ENCODE measurements at places on chromosomes 2 and 18.

GRCh38 chr2:24456599-24457556 is 34.2 kb upstream of the NCOA1 start:
- DNase-seq: no peak

- DNase-seq: no peak
Observed at GRCh38 chr2:233448220-233448559, 93.9 kb downstream of the DGKD start.

- no peak for DNase-seq
Observed at GRCh38 chr2:9463698-9464034, 10.7 kb upstream of the IAH1 start.

DNA sequence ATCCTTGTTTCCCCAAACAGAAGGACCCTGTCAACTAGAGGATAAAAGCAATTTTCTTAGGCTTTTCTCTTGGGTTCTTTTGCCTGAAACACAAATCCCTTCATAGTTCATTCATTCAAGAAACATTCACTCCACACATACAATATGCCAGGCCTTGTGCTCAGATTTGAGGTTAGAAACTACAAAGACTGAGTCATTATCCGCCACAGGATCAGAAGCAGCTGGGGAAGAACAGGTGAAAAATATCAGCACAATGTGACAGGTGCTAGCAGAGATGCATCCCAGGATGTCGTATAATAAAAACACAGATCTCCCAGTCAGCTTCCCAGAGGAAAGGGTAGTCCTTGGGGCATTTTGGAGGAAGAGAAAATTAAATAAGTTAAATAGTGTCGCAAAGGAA is 172.4 kb downstream of the LRATD1 start:
- DNase-seq: no peak

DNA sequence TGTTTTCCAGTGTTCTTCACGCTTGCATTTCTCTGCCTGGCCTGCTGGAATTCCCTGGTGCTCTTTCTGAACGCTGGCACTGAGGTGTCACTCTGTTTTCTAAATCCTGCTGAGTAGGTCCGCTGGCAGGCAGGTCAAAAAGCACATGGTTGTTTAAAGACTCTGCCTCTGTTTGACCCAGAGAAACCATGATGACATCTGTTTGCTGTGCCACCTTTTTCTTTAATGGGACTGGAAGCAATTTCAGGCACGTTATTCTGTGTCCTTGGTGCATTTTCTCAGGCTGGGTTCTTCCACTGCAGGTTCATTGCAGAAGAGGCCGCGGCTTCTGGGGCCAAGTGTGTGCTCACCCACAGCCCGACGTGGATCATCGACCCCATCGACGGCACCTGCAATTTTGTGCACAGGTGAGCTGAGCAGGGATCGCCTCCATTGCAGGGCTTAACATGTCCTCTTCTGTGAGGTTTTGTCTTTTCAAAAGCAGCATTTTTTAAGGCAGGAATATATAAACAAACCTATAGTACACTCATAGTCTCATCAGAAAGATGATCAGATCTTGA is 28.4 kb downstream of the IMPA2 start:
- no peak for DNase-seq

DNA sequence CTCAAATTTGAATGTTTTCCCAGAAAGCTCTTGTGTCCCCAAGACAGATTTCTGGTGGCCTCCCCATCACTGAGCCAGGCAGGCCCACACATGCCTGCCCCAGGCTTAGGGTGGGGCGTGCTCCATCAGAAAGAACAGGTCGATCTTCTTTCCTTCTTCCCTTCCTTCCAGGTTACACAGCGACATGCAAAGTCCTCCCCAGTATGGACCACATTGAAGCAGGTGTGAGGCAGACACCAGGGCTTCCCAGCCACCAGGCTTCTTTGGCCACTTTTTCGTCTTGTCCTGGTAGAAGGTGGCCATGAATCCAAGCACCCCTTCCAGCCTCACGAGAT is 41.4 kb upstream of the LAPTM4A start:
- DNase-seq: no peak

DNA sequence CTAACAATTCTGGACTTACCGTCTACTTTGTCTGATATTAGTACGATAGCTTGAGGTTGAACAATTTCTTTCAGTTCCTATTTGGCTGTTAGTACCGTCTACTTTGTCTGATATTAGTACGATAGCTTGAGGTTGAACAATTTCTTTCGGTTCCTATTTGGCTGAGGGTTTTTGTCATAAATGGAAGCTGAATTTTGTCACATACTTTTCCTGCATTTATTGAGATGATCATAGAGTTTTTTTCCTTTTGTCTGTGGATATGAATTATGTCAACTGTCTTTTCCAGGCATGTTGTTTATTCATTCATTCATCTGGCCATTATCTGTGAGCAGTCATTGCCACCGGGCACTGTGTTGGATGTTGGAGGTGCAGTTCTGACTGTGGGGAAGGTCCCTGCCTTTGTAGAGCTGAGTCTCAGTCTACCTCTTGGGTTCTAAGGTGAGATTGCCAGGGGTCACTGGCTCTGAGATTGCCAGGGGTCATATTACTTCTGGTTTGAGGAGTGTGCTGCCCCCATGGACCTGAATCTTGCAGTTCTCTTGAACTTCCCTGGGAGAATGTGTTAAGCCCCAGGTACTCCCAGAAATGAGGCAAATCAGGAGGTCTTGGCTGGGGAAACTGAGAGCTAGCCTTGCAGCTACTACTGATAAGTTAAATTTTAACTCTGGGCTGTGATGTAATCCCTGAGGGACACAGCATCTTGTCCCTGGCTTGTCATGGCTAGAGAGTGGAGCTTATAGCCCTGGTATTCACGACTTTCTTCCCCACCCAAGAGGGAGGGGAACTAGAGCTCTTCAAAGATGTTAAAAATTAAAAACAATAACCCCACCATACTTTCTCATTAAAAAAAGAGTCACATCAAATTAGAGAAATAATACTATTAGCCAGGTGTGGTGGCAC is 89.1 kb upstream of the MBOAT2 start:
- peak; percentile 53 for DNase-seq

- no peak for DNase-seq
Observed at GRCh38 chr18:42072407-42072806, 117.4 kb downstream of the PIK3C3 start.

DNA sequence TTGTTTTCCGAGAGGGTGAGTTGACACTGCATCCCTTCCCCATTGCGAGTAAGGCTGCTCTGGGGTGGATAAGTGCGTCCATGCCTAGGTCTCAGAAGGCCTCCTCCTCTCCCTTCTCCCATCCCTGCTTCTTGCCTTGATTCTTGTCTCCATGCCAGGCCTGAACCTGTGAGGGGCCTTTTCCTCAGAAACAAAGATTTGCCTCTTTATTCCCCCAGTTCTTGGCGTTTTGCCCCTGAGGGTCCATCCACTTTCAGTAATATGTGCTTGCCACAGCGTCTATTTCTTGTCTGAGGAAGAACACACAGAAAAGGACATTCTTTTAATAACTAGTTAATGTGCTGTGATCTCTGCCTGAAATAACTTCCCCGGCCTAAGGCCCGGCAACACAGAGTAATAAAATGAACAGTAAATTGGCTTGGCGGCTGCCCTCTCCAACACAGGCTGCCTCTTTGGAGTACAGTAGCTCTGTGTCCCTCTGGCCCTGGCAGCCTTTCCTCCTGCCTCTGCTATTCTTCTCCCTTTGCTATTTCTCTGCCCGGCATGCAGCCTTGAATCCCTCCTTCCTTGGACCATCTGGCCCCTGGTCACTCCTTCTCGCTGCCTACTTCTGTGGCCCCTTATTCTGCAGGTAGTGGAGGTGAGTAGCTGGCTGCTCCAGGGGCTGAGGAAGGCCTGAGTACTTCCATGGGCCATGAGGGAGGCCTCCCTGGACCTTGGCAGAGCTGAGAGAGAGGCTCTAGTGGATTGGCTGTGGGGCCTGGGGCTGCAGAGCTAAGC is 4.4 kb downstream of the EHD3 start:
- no peak for DNase-seq

DNA sequence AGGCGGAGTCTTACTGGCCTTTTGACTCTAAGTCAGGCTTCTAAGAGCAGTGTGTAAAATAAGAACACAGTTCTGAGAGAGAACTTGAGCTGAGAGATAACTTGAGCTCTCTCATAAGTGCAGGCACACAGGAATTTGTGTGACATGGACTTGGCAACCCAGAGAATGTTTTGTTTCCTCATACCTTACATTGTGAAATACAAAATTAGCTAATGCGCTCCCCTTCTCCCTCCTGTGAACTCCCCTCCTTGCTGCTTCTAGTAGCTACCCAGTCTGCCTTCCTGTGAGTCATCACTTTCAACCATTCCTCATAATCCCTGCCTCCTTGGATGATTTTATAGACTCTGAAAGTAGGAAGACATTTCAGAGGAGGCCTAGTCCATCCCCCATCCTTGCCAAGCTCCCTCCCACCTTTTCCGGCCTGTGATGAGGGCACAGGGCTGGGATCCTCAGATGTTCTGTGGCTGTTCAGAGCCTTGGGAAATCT is 22.6 kb downstream of the FER1L5 start:
- no peak for DNase-seq

GRCh38 chr2:200733713-200734198 is 78.0 kb upstream of the BZW1 start:
- DNase-seq: no peak

- no peak for DNase-seq
Observed at GRCh38 chr2:177992992-177993391, 79.6 kb downstream of the PDE11A start.

- DNase-seq: no peak
Observed at GRCh38 chr2:105781274-105781978, 36.7 kb downstream of the NCK2 start.

DNA sequence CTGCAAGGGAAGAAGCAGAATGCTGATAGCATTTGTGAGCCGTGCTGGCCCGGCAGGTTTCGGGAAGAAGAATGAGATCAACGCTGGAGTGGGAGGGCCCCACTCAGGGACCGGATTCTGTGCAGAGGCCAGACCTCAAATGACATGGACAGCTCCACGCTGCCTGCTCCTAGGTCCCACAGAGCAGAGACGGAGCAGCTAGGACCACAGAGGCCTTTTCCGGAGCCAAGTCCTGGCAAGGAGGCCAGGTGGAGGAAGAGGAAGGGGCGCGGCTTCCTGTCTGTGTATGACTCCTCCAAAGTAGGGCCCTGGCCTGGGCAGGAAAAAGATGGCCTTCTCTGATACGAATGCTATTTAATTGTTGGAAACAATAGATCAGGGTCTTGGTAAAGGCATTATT is 139.9 kb downstream of the LRRC30 start:
- no peak for DNase-seq

- DNase-seq: no peak
Observed at GRCh38 chr2:173903601-173904394, 61.4 kb downstream of the SP3 start.

- DNase-seq: no peak
Observed at GRCh38 chr2:42964439-42965083, 172.2 kb upstream of the HAAO start.

DNA sequence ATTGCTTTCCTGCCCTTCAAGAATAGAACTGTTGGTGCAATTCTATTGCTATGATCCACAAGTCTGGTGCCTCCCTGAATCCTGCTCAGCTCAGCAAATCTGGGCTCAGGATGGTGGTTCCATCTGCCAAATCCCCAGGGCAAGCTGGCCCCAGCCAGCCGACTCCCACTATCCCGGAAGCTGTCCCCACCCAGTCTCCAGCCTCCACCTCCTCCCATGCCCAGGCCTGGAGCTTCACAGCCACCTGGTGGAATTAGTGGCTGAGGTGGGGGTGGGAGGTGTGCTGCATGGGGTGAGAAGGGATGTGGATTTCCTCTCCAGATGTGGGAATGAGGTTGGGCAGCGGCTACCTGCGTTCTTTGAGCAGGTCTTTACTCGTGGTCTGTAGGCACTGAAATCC is 119.3 kb upstream of the SMAD2 start:
- no peak for DNase-seq

- DNase-seq: no peak
Observed at GRCh38 chr2:95354925-95355324, 47.6 kb upstream of the FAHD2A start.

DNA sequence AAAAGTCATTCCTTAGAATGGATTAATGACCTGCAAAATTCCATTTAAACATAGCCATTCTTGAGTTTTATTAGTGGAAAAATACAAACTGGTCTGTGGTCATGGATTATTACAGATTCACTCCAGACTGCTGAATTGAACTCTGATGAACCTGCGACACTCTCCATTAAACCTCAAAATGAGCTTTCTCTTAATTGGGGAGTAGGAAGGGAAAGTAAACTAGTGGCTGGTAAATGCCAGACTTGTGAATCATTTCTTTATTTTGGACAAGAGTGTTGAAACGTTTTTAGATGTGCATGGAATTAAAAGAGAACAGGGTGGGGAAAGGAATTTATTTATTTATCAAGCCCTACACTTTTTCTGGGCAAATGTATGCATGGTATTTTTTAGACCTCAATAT is 321.2 kb upstream of the FANCL start:
- no peak for DNase-seq

Data from GM13977 (cell line).